ENCODE measurements at places on chromosomes 7 and 10.

DNA sequence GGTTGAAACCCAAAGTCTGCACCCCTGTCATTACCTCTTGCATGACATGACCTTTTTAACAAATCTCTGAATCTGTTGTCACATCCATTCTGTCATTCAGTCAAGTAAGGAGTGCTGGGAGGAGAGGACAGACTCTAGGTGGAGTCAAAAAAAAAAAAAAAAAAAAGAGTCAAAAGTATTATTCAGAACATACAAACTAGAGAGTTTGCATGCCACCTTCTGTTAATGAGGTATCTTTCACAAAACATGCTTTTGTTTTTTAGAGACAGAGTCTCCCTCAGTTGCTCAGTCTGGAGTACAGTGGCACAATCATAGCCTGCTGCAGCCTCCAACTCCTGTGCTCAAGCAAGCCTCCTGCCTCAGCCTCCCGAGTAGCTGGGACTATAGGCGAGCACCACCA is 81.6 kb upstream of the ARMC3 start:
- DNase-seq = no peak

DNA sequence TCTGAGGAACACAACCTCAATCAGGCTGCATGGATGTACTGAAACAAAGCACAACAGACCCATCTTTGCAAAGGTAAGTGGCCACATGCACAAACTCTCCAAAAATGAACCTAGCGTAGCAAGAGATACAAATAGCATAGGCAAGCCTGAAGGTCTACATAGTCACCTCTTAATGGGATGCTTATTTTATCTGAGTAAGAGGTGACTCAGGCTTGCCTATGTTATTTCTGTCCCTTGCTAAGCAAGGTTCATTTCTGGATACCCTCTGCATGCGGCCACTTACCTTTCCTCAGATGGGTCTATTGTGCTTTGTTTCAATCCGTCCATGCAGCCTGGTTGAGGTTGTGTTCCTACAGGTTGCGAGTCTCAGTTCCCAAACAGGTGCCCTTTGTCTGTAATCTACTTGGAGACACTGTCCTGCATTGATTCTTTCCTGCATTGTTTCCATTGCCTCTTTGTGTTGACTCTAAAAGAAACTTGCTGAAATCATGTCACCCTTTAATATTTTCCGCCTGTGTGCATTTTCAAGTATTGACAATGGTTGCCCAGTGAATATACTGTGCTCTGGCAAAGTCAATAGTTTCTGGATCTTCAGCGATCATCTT is 291.8 kb upstream of the LYZL1 start:
- DNase-seq = no peak

- DNase-seq = no peak
Measured at GRCh38 chr10:48821692-48822091, 117.9 kb downstream of the LRRC18 start.

DNA sequence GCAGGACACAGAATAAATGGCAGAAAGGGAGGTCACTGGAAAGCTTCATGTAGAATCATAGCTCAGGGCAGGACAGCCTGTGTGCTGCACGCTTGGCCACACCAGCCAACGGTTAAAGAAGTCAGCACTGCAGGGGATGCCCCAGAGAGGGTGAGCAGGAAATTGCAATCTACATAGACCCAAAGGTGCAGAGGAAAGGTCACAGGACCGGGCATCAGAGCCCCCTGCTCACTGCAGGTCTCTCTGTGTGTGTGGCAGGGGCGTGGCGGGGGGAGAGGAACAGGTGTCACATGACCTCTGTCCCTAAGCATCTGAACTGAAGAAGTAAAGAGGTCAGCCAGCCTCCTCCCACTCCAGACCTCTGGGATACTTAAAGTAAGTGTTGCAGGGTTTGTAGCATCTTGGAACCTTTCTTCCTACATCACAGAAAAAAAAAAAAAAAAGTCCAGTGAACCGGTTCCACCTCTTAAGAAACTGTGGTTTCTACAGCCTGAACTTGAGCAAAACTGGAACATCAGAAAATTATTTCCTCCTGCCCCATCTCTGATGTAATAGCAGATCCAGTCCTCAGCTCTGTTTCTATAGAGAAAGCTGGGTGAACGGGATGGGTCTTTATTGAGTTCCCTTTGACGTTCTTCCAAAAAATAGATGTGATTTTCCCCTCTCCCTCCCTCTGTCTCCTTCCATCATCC is 64.3 kb downstream of the RGS10 start:
- peak; percentile 50 for DNase-seq

GRCh38 chr10:132107949-132108877 is 42.5 kb downstream of the JAKMIP3 start:
- no peak for DNase-seq

DNA sequence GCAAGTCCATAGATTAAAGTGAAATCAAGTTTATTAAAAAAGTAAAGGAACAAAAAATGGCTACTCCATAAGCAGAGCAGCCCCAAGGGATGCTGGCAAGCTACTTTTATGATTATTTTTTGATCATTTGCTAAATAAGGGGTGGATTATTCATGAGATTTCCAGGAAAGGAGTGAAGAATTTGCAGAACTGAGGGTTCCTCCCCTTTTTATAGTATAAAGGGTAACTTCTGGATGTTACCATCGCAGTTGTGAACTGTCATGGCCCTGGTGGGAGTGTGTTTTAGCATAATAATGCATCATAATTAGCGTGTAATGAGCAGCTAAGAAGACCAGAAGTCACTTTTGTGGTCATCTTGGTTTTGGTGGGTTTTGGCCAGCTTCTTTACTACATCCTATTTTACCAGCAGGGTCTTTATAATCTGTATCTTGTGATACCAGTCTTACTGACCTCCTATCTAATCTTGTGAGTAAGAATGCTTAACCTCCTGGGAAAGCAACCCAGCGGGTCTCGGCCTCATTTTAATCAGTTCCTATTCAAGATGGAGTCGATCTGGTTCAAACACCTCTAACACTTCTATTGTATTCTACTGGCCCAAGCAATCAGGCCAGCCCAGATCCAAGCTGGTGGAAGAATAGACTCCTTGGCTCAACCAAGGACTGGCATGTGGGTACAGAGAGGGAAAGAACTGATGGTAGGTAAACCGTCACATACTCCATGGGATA is 87.9 kb upstream of the NPSR1 start:
- no peak for DNase-seq

GRCh38 chr10:74297389-74298080 is 146.5 kb downstream of the ADK start:
- no peak for DNase-seq

DNA sequence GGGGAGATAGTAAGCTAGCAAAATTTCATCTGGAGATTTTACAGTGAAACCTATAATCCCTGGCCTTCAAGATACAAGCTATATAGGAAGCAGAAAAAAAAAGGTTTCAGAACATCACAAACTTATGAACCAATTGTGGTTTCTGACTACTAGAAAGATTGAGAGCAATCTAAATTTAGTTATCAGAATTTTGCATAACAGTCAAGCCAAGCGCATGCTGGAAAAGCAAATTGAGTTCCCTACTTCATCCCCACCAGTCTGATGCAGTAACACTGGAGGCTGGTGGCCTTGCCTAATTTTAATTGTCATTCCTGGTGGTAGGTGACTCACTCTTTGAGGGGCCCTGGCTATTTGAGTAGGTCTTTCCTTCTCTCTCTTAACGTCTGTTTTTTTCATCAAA is 46.3 kb upstream of the ELMO1 start:
- no peak for DNase-seq

GRCh38 chr10:113449006-113449695 is 103.7 kb upstream of the HABP2 start:
- DNase-seq = no peak

GRCh38 chr7:4814433-4814832 is 39.0 kb downstream of the AP5Z1 start:
- DNase-seq = no peak

- no peak for DNase-seq
Measured at GRCh38 chr7:68245688-68246087, 1249.1 kb downstream of the TYW1 start.

- no peak for DNase-seq
Measured at GRCh38 chr7:50976064-50976463, 193.4 kb upstream of the GRB10 start.

DNA sequence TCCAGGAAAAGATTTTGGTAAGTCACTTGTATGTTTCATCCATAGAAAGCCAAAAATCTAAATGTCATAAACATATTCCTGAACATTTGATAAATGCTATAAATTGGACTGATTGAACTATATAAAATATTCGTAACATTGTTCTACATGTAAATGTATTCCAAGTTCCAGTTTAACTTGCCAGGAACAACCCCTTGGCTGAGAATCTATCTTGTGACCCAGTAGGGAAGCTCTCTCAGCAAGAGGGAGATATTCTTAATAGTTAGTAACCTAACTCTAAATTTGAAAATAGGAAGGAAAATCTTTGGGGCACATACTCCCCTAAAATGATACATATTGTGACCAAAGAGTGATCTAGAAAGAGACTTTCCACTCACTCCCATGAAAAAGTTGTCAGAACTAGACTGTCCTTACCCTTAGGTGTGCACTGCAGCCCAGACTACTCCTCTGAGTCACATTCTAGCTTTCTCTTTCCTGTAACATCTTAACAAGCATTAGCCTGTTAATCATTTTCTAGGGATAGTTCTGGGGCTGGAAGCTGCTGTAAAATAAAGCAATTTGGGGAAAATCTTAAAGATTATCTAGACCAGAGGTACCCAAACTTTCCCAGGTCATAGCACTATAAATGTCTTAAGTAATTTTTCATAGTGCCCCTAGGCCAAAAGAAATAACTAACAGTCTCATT is 73.7 kb upstream of the SKAP2 start:
- no peak for DNase-seq

GRCh38 chr10:123635745-123636144 is 30.4 kb upstream of the GPR26 start:
- no peak for DNase-seq

DNA sequence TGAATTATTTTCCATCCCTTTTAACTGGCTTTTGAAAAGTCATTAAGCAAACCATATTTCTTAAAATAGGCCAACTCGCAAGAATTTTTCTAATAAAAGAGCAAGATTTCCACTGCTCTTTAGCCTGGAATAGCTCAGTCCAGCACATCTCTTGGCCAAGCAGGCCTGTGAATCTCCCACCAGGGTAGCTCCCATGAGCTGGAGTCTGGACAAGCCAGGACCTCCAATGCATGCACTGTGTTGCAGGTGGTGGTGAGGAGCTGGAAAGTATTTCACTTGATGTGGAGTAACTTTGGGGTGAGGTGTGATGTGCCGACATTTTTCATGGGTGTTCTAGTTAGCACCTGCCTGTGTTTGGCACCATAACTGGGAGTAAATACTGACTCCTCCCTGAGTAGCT is 117.3 kb upstream of the TBX20 start:
- DNase-seq = no peak

GRCh38 chr10:1043532-1043995 is 5.4 kb downstream of the IDI1 start:
- DNase-seq = peak; percentile 24

GRCh38 chr7:136857573-136857972 is 10.9 kb upstream of the CHRM2 start:
- DNase-seq = no peak

DNA sequence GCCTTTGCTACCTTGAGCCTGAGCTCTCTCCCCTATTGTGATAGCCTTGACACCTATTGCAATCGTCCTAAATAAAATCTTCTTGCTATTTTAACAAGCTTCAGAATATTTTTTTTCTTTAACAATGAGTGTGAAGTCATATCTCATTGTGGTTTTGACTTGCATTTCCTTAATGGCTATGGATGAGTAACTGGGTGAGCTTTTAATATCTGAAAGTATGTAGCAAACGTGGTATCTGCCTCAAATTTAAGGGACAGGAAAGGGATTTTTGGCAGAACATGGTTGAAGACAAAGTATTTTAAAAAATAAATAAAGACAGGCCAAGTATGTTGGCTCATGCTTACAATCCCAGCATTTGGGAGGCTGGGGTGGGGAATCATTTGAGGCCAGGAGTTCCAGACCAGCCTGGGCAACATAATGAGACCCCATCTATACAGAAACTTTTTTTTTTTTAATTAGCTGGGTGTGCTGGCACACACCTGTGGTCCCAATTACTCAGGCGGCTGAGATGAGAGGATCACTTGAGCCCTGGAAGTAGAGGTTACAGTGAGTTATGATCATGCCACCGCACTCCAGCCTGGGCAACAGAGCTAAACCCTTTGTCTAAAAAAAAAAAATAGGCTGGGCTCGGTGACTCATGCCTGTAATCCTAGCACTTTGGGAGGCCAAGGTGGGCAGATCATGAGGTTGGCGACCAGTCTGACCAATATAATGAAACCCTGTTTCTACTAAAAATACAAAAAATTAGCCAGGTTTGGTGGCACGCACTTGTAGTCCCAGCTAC is 319.3 kb upstream of the NRP1 start:
- DNase-seq = no peak

DNA sequence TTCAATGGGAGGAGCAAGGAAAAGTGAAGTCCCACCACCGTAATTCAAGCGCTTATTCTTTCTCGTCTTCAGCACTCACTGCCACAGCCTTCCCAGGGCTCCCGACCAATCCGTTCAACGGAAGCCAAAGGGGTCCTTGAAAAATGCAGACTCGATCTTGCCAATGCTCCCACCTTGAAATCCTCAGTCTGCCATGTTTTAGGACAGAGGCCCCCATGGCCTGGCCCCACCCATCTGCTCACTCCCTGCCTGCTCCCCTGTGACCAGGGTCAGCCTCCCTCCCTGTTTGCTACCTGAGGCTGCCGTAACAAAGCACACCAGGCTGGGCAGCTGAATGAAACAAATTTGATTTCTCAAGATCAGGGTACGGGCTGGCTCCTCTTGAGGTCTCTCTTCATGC is 3.0 kb upstream of the DNAAF5 start:
- no peak for DNase-seq

- DNase-seq = no peak
Measured at GRCh38 chr10:28559618-28560017, 26.7 kb downstream of the WAC start.

DNA sequence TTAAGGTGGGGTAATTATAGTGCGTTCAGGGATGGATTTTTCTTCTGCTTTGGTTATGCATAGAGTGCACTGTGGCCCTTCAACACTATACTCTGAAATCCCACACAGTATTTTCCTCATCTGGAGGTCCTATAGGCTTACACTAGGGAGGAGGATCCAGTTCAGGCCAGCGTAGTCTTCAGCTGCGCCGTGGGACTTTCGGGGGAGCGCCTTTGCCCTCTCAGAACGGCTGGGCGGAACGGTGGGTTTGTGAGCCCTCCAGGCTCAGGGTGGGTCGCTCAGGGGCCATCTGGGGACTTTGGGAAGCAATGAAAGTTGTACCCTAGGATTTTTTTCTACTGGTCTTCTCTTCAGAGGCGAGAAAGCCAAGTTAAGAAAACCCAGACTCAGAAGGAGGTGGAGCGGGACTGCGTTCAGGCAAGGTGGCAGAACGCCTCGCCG is 652 bp upstream of the VPS26A start:
- DNase-seq = no peak

GRCh38 chr10:18297659-18298058 is 157.4 kb downstream of the CACNB2 start:
- DNase-seq = no peak

GRCh38 chr10:110326351-110327032 is 21.8 kb upstream of the SMNDC1 start:
- no peak for DNase-seq

All from CD4-positive, alpha-beta T cell treated with Interleukin-17A for 4 hours (primary cell).